ENCODE measurements at places on chromosomes 5 and 9. TPM values are rescaled to one million over a fixed set of nuclear protein-coding genes. Genes with fewer than 3 reads are reported as not detected.

GRCh38 chr5:143402553-143403333, 743 bp downstream of the NR3C1 start:
- DNase-seq, result no peak

- no peak for DNase-seq
These were observed 3.2 kb upstream of the UHRF2 start for GRCh38 chr9:6409811-6410210.

- DNase-seq, result peak; percentile 50
These were observed 38.0 kb downstream of the TGFBI start for GRCh38 chr5:136066661-136067271.

DNA sequence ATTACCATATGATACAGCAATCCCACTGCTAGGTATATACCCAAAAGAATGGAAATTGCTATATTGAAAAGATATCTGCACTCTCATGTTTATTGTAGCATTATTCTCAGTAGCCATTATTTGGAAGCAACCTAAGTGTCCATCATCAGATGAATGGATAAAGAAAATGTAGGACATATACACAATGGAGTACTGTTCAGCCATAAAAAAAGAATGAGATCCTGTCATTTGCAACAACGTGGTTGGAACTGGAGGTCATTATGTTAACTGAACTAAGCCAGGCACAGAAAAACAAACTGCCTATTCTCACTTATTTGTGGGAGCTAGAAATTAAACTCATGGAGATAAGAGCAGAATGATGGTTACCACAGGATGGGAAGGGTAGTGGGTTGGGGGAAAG, 63.1 kb upstream of the TTC23L start:
- no peak for DNase-seq

GRCh38 chr5:1036504-1037122, 28.0 kb downstream of the NKD2 start:
- no peak for DNase-seq

- no peak for DNase-seq
These were observed 70.8 kb upstream of the SMIM23 start for GRCh38 chr5:171714851-171715250.

DNA sequence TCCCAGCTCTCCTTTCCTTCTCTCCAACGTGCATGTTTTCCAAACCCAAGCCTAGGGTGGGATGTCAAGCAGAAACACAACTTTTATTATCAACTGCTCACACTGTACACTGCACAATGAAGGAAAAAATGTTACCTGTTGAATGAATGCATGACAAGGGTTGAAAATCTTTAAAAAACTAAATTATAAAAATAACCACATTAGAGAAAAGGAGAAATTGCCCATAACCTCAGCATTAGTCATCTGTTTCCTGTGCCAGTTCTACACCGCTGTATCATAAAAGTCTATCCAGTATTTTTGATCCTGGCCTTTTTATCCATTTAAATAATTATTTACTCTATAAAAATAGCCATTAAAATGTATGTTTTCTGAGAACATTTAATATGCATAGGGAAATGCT, 101.1 kb downstream of the APBA1 start:
- DNase-seq, result no peak

GRCh38 chr5:106923409-106923808, 747.3 kb downstream of the EFNA5 start:
- DNase-seq, result no peak

The GNA14 gene
- total RNA-seq, result 0.10 TPM

The PTPRD gene
- total RNA-seq, result 85.4 TPM

Measured in renal cortical epithelial cell (primary cell).